ENCODE measurements at places on chromosomes 11 and 22.

DNA sequence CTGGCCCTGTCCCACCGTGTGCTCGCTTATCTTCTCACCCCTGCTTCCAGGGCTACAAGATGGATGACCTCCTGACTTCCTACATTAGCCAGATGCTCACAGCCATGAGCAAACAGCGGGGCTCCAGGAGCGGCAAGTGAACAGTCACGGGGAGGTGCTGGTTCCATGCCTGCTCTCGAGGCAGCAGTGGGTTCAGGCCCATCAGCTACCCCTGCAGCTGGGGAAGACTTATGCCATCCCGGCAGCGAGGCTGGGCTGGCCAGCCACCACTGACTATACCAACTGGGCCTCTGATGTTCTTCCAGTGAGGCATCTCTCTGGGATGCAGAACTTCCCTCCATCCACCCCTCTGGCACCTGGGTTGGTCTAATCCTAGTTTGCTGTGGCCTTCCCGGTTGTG, 86.5 kb downstream of the MYO7A start:
- no peak for DNase-seq

DNA sequence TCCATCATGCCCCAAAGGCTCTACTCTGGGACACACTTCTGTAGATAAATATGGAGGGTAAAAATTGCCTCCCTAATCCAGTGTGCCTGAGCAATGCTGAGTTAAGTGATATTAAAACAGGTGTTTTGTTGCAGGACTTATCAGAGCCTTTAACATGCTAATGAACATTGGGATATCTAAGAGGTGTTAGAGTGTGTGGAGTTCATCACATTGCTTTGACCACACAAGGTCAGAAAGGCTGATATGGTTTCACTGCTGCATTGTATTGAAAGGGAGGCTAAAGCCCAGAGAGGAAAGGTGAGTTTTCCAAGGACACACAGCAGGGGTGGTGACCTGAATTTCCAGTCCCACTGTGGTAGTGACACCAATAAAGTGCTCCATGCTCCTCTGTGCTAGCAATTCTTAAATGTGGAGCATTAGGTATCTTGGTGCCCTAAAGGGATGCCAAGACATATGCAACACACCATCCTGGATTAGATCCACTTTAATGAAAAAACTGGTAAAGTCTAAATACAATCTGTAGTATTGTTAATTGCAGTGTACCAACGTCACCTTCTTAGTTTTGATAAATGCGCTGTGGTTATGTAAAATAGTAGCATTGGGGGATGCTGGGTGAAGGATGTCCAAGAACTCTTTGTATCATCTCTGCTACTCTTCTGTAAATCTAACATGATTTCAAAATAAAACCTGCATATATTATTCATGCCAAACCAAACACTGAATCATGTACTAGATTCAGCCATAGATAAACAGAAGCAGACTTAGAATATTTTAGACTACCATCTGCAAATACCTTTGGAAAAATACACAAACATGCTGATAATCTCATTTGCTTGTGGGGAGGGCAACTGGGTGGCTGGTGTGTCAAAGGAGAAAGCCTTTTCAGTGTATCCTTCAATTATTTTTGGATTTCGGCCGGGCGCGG, 45.8 kb downstream of the MIAT start:
- DNase-seq: no peak

DNA sequence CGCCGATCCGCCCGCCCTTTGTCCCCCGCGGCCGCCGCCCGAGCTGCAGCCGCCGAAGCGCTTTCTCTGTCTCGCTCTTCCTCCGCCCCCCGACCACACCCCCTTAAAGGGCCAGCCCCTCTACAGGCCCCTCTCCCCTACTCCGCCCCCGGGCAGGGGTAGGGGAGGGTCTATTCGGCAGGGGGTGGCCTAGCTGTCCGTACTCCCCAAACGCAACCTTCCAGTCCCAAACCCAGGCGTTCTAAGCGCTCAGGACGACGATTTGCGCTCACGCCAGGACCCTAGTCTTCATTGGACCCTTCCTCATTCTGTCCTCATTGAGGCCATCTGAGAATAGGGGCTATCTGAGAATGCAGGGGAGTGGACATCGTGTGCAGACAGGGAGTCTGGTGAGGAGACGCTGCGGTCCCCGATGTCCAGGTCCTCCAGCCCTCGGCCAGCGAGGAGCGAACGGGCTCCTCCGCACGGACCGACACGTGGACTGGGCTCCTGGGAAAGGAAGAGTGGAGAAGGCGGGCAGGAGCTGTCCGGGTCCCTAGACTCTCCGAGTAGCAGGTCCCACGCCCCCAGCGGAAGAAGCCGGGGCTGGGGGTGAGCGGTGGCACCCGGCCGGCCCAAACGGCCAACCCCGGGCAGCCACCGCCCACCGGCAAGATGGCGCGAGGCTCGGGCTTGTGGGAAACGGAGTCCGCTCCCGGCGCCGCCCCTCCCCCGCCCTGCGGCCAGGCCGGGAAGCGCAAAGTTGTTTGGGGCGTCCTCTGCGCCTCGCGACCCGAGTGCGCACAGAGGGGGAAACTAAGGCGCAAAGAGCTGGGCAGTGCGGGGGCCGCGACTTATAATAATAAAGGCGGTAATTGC, at the start of gene PPP1R14B:
Gene PPP1R14B, minus strand, starts transcription at position 73 of the 858 bp plus-strand sequence. CDS start 270 bp downstream, outside the sequence.
- DNase-seq: peak; percentile 82

DNA sequence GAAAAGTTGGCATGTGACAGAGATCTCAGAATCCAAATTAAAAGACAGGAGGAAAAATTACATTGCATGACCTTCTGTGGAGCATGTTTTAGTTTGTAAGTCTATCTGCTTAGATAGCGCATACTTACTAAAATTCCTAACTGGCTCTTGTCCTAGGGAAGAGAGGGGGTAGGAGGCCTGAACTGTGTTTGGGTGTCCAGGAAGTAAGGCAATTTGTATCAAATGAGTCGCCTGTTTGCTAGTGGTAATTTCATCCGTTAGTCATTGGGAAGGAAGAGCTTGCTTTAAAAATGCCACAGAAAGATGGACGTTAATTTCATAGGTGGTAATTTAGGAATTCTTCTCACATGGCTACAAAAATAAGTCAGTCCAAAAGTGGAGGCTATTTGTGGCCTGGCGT, 18.5 kb downstream of the GRK3 start:
- no peak for DNase-seq

GRCh38 chr11:92751594-92751993, 217.9 kb upstream of the MTNR1B start:
- DNase-seq: no peak

GRCh38 chr11:118312328-118312727, 7.8 kb downstream of the CD3E start:
- no peak for DNase-seq

DNA sequence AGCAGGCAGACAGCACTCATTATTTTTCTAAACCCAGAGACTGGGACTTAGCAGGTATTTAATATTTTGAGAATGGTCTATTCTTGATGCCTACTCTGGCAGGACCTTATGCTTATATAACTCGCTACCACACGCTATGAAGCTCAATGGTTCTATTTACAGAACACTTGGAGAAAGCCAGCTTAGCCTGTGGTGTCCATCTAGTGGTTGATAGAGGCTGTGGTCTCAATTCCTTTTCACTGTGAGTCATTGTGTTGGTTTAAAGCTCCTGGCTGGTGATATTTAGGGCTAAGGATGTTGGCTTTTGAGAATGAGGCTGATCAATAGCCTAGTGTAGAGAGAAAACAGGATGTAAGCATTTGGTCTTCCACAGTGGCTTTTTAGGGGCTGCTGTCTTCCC, 206.4 kb downstream of the DBX1 start:
- no peak for DNase-seq

GRCh38 chr11:10506008-10506370, 35.0 kb downstream of the RNF141 start:
- DNase-seq: no peak

- no peak for DNase-seq
Measured at GRCh38 chr11:27489092-27489491, 16.5 kb upstream of the LGR4 start.

DNA sequence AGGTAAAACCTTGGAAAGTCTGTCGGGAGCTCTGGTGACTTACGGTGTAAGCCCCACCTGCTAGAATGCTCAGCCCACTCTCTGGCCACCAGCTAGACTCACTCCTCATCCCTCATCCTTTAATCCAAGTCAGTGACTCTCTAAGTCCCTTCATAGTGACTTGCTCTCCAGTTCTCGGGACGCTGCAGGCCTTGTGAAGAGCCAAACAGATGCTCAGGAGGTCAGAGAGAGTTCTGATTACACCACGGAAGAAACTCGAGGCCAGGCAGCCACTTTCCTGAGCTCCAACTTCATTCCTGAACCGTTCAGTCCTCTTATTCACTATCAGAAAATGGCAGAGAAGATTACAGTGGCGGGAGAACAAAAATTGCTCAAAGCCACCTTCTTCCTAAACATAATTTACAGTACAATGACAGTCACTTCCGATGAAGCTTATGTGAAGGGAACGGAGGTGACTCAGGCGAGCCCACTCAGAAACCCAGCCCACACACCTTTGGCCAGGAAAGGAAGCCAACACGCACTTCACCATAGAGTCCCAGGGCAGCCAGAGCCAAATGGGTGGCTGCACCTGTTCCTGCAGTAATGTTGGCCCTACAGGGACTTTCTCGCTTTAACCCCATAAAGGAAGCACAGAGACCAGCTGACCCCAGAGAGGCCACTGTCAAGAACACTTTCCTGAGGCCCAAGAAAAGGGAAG, 100.4 kb downstream of the GALNT18 start:
- no peak for DNase-seq

DNA sequence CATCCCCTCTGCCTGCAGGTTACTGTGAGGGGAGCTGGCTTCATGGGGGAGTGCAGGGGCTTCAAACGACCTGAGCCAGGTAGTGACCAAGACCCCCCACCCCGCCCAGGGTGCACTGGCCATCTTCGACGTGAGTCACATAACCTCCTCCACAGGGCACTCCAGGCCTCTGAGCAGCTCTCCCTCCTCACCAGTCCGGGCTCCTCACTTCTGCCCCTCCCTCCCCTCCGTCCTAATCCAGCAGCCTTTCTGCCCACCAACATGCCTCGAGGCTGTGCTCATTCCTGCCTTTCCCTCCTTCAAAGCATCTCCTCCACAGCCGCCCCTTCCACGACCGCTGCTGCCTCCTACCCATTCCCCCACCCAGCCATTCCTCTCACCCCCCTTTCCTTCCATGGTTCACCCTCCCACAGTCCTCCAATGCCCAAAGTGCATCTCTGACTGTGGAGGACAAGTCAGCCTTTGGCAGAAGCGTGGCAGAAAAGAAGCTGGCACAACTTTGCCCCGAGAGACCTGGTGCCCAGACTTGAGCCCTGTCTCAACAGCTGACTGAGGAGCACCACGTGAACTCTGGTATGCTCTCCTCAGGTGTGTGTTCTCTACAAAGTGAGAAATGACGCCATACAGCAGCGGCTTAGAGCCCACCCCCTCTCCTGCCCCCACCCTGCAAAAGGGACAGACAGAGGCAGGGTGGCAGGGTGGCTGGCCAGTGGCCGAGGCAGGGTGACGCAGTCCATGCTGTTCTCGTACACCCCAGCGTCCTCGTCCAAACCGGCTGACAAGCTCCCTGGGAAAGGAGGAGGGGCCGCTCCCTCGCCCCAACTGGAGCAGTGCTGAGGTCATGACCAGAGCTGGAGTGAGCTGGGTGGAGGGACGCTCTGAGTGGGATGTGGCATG, 30.4 kb downstream of the OPCML start:
- no peak for DNase-seq

DNA sequence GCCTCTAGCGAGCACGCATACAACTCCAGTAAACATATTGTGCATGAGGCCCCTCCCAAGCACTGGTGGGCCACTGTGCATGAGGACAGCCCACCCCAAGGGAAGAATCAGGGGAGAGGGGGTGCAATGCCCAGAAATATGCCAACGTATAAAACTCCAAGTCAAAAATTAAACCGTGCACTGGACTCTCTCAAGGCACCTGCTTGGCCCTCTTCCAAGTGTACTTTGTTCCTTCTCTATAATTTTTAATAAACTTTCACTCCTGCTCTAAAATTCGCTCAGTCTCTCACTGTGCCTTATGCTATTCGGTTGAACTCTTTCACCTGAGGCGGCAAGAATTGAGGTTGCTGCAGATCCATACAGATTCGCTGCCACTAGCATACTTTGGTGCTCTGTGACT, 465.3 kb upstream of the TENM4 start:
- DNase-seq: no peak

DNA sequence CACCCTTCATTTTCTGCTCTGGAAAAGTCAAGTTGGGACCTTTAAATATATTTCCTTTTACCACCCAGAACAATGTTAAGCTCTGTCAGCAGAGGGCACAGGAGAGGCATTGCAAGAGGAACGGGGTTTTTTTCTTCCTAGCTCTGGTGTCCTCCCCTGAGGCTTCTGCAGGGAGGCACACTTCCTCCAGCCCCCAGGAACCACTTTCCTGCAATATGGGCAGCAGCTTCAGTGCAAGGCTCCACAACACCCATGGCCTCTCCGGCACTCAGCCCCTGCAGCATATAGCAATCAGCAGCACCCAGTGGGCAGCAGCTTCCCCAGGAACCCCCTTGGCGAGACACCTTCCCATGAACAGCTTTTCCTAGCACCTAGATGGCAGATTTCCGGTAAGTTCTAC, 101.4 kb downstream of the SYT9 start:
- no peak for DNase-seq

GRCh38 chr11:44607987-44608386, 42.5 kb downstream of the CD82 start:
- no peak for DNase-seq

- DNase-seq: no peak
Measured at GRCh38 chr11:11588243-11588642, 33.6 kb downstream of the GALNT18 start.

DNA sequence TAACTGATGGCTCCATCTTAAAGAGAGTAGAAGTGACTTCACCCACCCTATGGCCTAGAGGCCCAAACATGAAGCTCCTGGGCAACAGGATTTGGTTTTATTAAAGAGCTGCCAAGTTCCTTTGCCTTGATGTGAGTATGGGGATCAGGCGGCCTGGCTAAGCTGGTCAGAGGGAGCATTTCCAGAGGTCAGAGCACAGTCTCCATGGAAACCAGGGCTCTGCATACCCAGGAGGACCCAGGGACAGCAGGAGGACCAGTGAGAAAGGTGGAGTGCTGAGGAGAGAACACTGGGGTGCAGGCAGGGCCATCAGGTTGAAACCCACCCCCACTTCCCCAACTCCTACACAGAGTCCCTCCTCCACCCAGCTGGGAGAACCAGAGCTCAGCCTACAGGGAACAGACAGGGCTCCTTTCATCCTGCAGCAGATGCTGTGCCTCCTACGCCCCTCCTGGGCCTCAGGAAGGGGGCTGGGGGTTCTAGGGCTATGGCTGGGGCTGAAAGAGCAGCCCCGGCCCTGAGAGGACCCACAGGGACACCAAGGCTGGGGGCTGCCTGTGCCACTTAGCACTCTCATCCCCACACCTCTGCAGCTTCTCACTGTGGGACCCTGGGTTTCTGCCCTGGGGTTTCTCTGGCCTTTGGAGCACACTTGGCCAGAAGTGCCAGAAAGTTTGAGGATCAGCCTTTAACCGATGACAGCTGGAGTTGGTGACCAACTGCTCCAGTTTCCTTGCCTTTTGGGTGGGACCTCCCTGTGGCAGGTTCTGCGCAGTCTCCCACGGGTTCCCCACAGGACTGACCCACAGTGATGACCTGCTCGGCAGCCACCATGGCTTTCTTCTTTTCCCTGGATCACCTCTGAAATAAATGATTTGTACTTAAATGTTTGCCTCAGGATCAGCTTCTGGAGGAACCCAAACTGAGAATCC, 13.8 kb upstream of the P2RY6 start:
- no peak for DNase-seq

Data from stimulated activated CD4-positive, alpha-beta T cell treated with anti-CD3 and anti-CD28 coated beads, TNF-alpha, amount 100 ng/mL, for 1 hour (primary cell).